ENCODE measurements at places on chromosomes 12 and 14.

DNA sequence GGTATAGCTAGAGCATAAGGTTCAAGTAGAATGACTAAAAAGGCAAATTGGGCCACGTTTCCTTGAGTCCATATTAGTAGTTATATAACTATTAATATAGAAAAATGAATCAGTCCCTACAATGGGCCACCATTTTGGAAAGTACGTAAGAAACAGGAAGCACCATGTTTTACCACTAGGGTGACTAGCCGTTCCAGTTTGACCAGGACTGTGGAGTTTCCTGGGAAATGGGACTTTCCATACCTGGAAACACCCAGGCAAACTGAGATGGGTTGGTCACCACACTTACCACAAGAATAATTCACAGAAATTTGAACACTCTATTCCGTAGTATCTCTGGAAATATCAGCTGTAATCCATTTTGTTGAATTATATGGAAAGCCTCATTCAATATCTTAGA lies 2.1 kb upstream of the MAGOHB start:
- no peak for DNase-seq

DNA sequence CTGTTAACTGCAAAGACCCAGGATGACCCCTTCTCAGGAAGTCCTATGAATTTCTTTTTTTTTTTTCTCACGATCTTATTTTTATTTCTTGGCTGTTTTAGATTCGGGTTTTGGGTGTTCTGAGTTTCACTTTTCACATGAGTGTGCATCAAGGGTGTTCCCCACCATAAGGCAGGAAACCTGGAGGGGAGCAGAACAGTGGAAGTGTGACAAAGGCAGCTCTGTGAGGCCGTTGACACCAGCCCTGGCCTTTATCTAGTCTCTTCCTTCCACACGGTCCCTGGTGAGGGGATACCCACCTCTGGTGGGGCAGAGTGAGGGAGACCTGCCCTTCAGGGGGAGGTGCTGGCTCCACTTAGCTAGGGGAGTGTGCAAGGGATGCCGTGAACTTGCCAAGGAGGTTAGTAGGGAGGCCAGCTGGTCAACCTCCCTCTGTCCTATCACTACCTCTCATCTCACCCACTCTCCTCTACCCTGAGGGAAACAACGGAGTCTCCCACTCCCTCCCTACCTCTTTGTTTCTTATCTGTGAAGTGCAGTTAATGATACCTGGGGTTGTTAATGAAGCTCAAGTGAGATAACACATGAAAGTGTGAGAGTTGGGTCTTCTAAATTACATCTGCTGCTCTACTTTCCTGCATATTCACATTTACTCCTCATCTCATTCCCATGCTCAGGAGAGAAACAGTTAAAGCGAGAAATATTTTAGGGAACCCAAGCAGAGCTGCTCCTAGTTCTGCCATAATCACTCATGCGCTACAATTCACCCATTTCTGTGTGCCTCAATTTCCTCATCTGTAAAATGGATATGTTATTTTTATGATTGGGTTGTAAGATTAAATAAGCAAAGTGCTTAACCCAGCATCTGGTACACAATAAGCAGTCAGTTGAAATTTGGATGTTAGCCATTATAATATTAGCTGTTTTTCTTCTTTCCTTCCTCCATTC lies 4.4 kb upstream of the GALNT6 start:
- no peak for DNase-seq

DNA sequence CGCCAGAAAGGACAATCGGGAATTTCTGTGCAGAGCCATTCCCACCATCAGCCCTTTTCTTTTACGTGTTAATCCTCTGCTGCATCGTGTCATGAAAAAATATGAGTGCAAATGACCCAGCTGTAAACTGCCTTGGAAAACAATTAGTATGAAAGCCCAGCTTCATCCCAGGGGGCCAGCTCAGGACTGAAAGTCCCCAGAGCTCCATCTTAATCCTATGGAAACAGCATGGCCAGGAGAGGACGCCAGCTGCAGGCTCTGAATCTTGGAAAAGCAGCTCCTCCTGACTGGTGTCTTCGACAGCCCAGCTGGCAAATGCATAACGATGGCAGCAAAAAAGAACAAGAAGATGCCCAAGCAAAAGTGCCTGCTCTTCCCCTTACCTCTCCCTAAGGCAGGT lies 191.5 kb downstream of the NTF3 start:
- no peak for DNase-seq

DNA sequence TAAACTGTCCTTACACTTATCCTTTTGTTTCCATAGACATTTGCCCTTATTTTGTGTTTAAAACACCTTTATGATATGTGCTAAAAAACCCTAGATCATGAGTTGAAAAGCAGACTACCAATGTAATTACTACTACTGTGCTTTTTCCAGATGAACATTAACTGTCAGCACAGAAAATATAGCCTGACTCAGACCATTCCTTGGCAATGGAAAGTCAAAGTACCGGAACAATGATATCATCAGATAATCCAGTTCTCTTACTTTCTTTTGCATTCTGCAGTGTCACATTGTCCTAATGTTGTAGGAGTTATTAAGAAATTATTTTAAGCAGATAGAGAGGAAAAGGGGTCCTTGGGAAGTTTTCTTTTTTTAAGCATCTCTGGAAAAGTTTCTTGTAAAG lies 1189.0 kb upstream of the FLRT2 start:
- DNase-seq: no peak
